Tibial artery (tissue), 4 donors: ENCODE measurements at places on chromosomes 1 and 21.

GRCh38 chr1:179781962-179782361, 38.9 kb downstream of the FAM163A start:
- no peak for DNase-seq

- DNase-seq, result no peak
These were observed 30.8 kb downstream of the CAPZB start for GRCh38 chr1:19454265-19455146.

GRCh38 chr1:230985711-230986110, 6.8 kb downstream of the ARV1 start:
- no peak for DNase-seq

DNA sequence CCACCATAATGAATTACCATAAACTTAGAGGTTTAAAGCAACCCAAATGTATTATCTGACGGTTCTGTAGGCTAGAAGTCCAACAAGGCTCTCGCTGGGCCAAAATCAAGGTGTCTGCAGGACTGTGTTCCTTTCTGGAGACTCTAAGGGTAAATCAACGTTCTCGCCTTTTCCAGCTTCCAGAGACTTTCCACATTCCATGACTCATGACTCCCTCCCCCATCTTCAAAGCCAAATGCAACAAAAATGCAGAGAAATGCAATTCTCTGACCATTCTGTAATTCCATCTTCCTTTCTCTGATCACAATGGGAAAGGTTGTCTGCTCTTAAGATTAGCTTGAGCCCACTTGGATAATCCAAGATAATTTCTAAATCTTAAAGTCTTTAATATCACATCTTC, 287.1 kb downstream of the LTN1 start:
- DNase-seq, result no peak

DNA sequence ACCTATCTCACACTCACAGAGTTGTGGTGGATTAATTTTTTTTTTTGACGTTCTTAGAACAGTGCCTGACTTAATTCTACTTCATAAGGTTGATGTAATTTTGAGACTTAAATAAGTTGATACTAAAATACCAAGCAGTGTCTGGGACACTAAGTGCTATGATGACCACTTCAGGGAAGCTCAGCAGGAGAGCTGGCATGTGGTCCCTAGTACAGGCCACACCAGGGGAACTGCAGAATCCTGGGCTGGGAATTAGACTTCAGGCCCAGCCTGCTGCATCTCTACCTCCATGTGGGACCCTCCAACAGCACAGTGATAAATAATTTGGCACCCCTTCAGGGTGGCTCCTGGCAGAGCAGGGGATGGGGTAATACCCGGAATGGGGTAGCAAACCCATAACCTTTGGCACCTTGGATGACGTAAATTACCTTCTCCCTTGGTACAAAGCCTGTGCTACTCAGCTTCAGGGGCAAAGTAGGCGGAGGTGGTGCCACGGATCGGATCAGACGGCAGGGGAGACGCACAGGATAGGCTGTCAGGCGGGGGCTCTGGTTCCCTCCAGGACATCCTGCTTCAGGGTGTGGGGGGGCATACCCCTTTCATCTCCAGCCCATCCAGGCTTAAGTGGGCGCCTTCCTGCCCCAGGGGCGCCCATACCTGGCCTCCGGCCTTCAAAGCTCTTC, 4.8 kb downstream of the MFSD2A start:
- no peak for DNase-seq

GRCh38 chr1:48540587-48540986, 68.6 kb upstream of the SPATA6 start:
- no peak for DNase-seq

DNA sequence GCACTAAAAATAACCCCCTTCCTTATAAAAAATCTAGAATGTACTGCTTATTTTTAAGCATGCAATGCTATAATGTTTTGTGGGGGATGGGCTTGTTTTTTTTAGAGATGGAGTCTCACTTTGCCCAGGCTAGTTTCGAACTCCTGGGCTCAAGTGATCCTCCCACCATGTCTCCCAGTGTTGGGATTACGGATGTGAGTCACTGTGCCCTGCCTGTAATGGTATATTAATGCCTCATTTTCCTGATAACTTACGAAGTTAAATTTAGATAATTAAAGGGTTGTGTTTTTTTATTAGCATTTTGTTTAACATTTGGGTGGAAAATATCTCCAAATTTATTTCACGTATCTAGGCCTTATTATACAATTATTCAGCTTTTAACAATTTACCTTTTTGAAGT, 6.5 kb downstream of the RNF11 start:
- no peak for DNase-seq

- no peak for DNase-seq
These were observed 3.6 kb upstream of the NFIA start for GRCh38 chr1:61078618-61079295.

- no peak for DNase-seq
These were observed 744 bp upstream of the DDX20 start for GRCh38 chr1:111754984-111755330.

DNA sequence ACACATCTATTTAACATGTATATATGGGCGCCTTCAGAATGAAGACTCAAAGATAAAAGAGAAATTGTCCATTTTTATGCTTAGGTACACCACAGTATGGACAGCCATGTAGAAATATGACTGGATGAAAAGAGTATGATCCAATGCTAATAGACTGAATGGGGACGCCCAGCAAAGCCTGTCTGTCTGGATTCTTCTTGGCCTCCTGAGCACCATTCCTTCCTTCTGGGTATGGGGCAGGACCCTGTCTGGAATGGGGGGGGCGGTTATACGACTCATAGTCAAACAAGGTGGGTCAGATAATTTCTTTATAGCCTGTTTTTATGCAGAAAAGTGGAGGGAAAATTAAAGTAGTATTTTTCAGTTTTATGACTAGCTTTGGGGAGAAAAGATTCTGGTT, 81.2 kb upstream of the ABCD3 start:
- DNase-seq, result no peak

GRCh38 chr1:10738061-10739058, 58.1 kb downstream of the CASZ1 start:
- DNase-seq, result no peak

- DNase-seq, result no peak
These were observed 20.6 kb upstream of the PPM1J start for GRCh38 chr1:112735752-112736151.

DNA sequence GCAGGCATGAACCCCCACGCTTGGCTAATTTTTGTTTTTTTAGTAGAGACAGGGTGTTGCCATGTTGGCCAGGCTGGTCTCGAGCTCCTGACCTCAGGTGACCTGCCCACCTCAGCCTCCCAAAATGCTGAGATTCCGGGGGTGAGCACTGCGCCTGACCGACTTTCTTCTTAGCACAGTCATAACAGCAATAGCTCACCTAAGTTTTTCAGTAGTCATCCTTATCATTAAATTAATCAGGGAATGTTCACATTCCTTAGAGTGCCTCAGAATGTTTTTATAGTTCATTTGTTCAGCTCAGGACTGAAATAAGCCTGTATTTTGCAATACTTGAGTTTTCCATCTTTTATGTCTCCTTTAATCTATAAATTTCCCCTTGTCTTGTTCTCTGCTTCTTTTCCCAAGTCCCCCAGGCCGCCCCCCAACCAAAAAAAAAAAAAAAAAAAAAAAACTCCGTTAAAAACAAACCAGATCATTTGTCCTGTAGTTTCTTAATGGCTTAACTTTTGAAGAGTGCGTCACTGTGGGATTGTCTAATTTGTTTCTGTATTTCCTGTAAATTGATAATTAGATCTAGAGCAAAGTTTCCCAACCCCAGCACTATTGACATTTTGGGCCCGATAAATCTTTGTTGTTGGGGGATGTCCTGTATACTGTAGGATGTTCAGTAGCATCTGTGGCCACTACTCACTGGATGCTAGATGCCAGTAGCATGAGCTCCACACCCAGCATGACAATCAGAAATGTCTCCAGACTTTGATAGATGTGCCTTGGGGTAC, 120.7 kb downstream of the ITSN1 start:
- no peak for DNase-seq

DNA sequence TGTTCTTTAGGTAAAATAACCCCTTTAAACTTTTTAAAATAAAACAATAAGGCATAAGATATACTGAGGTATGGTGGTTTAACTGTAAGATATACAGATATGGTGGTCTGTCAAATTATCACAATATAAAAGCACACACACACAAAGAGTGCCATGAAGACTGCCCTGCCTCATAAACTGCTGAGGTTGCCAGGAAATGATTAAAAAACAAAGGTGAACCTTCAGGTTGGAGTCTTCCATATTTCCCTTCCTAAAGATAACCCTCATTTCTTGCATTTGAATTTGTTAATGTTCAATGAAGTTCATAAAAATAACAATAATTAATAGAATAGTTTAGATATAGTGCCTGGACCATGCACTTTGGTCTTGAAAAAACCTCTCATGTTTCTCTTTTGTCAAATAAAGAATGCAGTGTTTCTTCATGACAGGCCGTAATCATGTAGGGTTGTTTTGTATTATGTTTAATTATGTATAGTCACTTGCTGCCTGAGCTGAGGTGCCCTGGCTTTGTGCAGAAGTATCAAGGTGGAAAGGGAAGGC, 123.6 kb upstream of the B3GALT2 start:
- DNase-seq, result no peak

GRCh38 chr1:2228694-2229036, 546 bp downstream of the SKI start:
- DNase-seq, result no peak

GRCh38 chr21:46346296-46347202, 22.6 kb downstream of the PCNT start:
- no peak for DNase-seq

DNA sequence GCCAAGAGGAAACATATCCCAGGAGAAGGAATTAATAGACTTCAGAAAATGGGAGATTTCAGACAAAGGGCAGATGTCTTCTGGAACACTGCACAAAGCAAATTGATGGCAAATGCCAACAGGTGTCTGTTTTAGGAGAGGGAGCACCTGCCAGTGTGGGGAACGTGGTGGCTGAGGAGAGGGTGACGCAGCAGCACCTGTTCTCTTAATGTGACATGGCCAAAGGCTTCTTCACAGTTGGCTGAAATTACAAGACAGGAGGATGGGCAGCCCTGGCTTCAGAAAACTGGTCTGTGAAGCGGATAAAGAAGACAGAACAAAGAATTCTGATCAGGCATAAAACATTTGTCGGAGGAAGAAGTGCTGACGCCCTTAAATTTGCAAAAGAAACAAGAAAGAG, 178.7 kb upstream of the RUNX1 start:
- no peak for DNase-seq

DNA sequence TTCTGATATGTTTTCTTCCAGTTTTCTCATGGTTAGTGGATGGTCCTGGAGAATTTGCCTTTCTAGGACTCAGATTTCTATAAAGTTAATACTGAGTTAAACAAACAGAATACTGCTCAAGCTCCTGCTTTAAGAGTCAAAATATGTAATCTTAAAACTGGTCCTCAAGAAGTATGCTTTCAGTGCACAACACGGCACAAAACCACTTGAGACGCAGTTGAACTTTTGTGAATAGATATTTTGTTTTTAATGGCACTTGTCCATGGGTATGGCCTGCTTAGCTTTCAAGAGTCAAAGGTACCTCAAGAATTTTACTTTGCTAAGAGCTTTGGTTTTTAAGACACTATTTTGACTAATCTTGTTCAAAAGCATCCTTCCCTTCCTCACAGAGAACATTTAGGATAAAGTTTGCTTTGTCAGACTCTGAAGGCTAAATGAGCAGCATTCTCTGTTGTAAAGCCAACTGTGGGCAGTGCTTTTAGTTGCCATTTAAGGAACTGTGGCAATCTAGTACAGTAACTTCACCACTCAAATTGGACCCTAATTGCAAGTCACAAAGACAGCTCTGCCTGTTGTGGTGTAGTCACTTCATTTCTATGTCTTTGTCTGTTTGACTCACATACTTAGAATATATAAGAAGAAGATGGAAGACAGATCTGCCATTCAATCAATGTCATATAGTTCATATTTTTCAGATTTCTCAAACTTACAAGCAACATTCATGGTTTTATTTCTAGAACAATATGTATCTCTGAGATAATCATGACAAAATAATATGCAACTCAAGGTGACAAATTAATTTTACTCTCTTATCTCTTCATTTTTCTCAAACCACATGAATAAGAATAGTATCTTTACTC, 28.8 kb downstream of the SAMD13 start:
- DNase-seq, result no peak

DNA sequence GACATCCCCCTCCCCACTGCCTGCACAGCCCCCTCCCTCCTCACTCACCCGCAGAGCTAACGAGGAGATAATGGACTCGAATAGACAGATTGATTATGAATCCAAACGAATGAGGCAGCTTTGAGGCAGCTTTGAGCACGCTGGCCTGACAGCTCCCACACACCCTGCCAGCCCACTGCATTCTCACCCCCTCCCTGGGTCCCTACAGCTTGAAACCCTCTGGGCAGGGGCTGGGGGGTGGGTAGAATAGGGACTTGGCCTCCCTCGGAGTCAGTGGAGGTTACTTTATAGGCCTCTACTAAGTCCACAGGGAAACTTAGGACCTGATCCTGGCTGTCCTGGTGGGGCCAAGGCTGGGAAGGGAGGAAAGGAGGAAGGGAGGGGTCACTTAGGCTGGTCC, 1.9 kb downstream of the NTRK1 start:
- DNase-seq, result no peak

GRCh38 chr1:23344987-23345472, 946 bp upstream of the HNRNPR start:
- no peak for DNase-seq

DNA sequence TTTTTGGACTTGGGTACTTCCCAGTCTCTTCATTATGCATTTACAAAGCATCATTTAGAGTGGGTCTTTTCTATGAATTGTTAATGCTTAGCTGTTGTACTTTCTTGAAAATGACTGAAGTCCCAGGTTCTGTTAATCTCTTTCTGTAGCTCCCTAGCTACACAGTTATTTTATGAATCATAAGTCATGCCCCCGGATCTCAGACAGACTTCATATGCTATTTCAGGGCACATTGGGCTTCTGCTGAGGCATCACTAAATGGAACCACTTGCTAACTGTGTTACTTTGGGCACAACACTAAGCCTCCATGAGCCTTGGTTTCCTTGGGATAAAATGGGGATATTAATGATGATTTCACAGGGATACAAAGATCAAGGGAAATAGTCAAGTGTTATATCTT, 55.5 kb upstream of the RBM15 start:
- no peak for DNase-seq

DNA sequence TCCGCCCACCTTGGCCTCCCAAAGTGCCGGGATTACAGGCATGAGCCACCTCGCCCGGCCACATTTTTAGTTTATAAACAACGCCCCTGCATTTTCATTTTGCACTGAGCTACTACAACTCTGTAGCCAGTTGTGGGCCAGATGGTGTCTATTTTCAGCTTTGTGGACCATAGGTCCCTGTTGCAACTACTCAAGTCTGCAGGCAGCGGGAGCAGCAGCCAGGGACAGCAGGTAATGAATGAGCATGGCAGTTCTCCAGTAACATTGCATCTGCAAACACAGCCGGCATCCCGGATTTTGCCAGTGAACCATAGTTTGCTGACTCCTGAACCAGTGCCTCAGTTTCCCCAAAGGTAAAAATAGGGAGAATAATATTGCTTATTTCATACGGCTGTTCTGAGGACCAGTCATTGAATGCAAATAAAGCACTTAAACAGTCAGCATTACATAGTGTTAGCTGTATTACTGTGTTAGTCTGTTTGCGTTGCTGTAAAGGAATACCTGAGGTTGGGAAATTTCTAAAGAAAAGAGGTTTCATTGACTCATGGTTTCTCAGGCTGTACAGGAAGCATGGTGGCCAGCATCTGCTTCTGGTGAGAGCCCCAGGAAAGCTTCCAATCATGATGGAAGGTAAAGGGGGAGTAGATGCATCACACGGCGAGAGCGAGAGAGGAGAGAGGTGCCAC, 65.5 kb upstream of the SLC45A1 start:
- DNase-seq, result no peak

GRCh38 chr1:13965770-13966398, 265.9 kb downstream of the PRDM2 start:
- DNase-seq, result no peak
